ENCODE measurements at places on chromosomes 7 and 10.
A peak's percentile ranks its signal among the peaks of the same experiment; 100 is the strongest.

GRCh38 chr10:5365928-5366327 lies 1.2 kb downstream of the UCN3 start:
- no peak for DNase-seq

DNA sequence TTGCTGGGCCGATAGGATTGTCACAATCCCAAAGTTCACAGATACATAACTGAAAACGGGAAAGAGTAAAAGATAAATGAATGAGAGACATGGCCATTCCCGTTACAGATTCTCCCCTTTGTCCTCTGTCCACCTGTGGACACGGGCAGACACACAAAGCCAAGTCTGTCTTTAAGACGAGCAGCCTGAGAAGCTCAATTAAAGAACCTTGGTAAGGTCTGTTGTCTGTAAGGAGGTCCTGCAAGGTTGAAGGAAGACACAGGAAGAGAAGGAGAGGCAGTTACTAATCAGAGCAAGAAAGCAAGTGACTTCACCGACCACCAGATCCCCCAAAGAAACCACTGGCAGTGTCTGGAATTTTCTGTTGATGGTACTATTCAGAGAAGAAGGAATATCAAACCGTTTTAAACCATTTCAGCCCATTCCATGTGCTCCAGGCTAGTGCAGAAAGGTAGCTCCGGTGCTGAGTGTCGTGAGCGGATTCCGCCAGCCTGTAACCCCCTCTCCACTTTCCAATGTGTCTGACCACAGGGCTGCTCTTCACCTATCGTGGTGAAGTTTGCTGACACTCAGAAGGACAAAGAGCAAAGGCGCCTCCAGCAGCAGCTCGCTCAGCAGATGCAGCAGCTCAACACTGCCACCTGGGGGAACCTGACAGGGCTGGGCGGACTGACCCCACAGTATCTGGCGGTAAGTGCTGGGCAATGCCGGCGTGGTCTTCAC lies 252.6 kb downstream of the CELF2 start:
- DNase-seq: peak; percentile 57

- no peak for DNase-seq
Observed at GRCh38 chr10:73920089-73920488, 9.2 kb downstream of the PLAU start.

DNA sequence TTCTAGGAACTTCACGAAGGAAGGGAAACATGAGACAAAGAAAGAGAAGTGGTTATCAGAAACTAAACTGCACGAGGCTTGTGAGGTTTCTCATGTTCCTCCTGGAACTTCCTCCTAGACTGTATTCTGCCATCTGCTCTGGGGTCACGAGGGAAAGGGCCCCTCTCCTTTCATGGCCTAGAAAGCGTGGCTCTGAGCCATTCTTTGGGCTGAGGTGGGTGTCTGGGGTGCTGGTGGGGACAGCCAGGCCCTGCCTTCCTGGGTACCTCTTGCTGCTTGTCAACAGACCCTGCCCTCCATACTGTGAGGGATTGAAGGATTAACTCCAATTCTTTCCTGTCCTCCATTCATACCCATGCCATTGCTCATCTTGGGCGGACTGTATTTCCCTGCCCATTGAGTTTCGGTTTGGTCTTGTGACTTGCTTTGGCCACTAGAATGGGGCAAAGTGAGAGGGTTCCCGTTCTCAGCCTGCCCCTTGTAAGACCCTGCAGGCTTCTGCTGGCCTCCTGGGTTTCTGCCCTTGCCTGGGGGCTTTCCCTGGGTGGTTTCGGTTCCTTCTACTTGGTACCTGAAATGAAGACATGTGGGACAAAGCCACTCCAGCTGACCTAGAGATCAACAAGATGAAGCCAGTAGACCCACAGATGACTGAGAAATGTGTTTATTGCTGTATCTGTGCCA lies 14.9 kb upstream of the GIMAP8 start:
- peak; percentile 74 for DNase-seq

GRCh38 chr10:131269776-131270460 lies 41.6 kb downstream of the TCERG1L start:
- DNase-seq: no peak

DNA sequence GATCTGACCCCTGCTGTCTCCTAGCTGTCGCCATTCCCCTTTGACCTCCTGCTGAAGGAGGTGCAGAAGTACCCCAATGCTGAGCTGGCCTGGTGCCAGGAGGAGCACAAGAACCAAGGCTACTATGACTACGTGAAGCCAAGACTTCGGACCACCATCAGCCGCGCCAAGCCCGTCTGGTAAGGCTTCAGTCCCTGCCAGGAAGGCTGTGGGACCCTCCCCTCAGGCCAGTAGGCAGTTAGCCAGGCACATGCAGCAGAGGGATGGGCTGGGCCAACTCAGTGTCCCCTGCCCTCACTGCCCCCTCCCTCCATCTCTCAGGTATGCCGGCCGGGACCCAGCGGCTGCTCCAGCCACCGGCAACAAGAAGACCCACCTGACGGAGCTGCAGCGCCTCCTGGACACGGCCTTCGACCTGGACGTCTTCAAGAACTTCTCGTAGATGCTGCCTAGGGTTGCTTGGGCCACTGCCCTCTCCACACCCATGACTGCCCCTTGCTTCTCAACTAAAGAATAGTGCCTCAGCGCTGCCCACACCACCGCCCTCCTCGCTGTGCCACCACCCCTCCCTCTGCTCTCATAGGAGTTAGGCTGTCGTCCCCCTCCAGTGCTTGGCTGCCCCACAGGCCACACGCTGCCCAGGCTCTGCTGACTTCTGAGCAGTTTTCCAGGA lies 41.0 kb upstream of the ZMIZ2 start:
- DNase-seq: no peak

- no peak for DNase-seq
Observed at GRCh38 chr7:99086944-99087343, 57.0 kb downstream of the SMURF1 start.

DNA sequence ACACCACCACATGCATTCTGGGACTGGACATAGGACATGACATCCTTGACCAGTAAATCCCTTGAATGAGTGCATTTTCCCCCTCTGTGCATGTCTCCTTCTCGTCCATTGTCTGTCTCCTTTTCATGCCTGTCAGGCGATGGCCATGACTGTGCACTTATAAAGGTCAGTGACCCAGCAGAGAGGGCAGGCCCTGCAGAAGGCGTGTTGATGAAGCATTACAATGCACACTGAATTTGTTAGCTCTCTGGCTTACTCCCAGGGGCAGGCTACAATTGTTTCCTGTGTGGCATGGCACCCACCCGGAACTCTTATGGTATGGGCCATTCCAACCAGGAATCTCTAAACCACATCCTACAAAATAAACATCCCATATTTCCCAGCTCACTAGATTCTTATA lies 71.1 kb downstream of the SAMD9 start:
- DNase-seq: no peak

- no peak for DNase-seq
Observed at GRCh38 chr10:90561666-90562065, 296.2 kb downstream of the HTR7 start.

DNA sequence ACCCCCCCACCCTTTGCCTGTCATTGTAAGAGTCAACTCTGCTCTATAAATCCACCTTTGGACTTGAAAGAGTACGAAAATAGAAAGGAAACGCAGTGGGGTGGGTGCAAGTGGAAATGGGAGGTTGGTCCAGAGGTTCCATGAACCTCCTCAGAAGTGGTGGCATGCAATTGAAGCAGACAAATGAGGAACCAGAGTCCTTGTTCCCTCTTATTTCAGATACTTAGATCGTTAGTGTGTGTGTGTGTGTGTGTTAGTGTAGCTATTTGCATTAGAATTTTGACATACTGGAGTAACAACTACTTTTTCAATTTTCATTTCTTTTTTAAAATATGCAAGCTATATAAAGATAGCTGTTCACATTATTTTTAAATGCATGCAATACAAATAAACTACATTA lies 18.1 kb upstream of the TFAM start:
- no peak for DNase-seq

GRCh38 chr7:28083164-28083997 lies 97.2 kb downstream of the JAZF1 start:
- no peak for DNase-seq

- no peak for DNase-seq
Observed at GRCh38 chr10:110946496-110946895, 27.1 kb downstream of the SHOC2 start.

DNA sequence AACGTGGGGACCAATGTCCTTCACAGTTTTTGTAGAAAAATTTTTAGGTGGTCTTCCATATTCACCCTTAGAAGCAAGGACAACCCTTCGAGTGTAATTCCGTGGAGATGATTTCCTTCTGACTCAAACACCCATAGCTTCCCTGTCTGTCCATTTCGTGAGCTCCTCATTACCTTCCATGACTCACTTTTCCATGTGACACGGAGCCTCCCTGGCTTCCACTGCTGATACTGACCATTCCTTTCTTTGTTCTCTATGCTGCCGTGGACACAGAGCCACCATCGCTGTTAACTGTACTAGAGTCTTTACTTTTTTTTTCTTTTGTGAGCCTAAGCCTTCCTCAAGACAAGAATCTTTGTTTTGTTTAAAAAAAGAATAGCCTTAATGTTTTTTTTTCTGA lies 12.5 kb upstream of the ARMS2 start:
- DNase-seq: no peak

DNA sequence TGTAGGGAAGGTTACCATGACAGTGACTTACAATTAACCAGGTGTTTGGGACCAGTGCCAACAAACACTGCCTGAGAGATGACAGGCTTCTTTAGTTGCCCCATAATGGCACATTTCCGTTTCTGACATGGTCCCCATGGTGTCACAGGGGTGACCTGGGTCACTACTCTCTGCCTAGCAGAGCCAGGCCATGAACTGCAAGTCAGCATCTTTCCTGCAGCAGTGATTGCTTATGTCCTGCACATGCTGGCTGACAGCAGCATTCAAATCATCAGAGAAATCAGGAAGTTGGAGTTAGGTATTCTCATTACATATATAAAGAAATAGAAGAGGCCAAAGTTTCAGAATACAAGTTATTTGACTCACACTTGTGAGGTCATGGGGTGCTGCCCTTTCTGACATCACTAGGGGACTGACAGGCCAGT lies 47.1 kb upstream of the ZNRF2 start:
- DNase-seq: no peak

DNA sequence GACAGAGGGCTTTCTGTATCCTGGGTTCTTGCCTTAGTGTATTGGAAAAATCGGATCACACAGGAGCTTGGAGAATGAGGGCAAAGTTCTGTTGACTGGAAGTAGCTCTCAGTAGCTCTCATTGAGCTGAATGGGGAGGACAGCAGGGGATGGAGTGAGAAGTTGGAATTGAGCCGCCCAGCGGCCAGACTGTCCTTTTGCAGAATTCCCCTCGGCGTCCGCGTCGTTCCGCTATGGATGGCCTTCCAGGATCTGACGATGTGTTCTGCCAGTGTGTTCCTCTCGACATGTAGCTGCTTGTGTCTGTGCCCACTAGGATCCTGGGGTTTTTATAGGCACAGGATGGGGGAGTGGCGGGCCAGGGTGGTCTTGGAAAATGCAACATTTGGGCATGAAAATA lies 351.8 kb upstream of the SEMA3A start:
- DNase-seq: no peak

GRCh38 chr7:139782932-139783331 lies 5.1 kb upstream of the HIPK2 start:
- no peak for DNase-seq

GRCh38 chr10:23780331-23780730 lies 341.5 kb downstream of the OTUD1 start:
- DNase-seq: no peak

DNA sequence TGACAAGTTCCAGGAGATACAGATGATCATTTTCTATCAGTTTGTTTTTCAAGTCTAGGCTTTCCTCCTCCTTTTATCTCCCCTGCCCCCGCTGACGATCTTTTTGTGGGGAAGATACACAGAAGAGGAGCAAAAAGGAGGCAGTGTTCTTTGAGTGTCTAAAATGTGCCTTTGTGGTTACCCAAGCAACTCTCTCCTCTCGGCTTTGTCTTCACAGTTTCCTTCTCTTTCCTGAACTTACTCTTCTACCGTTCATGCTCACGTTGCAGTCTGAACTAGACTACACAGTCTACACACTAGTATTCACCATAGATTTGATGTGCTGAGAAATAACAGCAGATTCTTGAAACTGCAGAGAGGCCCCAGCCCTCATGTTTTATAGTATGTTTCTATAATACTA lies 23.6 kb downstream of the CEP41 start:
- DNase-seq: no peak

DNA sequence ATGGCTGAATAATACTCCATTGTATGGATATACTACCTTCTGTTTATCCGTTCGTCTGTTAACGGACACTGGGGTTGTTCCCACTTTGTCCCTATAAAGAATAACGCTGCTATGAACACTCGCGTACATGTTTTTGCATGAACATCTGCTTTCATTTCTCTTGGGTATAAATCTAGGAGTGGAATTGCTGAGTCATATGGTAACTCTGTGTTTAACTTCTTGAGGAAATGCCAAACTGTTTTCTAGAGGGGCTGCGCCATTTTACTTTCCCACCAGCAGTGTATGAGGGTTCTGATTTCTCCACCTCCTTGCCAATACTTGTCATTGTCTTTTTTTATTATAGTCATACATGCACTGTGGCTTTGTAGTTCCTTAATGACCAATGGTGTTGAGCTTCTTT lies 20.6 kb upstream of the RASSF4 start:
- no peak for DNase-seq

DNA sequence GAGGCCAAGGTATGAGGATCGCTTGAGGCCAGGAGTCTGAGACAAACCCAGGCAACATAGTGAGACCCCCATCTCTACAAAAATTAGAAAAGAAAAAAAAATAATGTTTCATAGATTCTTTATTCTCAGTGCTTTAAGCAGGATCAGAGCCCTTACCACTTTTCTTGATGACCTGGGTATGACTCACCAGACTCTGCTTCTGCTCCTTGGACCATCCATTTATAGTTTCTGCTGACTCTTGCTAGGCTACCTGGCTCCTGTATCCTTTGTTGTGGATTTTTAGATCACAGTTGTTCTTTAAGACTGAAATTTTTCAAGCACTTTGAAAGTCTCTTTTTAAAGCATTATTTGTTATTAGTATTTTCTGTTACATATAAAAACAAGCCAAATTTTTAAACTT lies 411.1 kb downstream of the GFRA1 start:
- DNase-seq: no peak

DNA sequence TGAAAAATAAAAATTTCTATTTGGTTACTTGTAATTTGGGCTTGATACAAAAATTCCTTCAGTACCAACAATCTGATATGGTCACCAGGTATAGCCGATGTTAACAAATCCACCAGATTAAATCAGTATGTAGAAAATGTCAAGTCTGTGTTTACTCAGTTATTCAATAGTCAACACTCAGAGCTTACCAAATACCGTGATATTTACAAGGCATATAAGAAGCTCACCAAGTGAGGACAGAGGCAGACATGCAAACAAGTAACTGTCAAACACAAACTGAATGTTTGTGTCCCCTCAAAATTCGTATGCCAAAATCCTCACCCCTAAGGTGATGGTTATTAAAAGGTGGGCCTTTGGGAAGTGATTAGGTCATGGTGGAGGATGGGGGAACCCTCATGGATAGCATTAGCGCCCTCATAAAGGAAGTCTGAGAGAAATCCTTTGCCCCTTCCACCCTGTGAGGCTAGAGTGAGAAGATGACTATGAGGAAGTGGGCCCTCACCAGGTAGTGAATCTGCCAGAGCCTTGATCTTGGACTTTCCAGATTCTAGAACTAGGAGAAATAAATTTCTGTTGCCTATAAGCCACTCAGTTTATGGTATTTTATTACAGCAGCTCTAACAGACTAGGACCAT lies 63.1 kb downstream of the TES start:
- no peak for DNase-seq

Data from activated B cell treated with CpG ODN at 0.5 μM for 24 hours (primary cell).